ENCODE measurements at places on chromosomes 16 and 17.

- no peak for DNase-seq
Observed at GRCh38 chr16:55055262-55055661, 124.6 kb downstream of the IRX5 start.

GRCh38 chr17:66432411-66432957 lies 130.1 kb downstream of the PRKCA start:
- no peak for DNase-seq

DNA sequence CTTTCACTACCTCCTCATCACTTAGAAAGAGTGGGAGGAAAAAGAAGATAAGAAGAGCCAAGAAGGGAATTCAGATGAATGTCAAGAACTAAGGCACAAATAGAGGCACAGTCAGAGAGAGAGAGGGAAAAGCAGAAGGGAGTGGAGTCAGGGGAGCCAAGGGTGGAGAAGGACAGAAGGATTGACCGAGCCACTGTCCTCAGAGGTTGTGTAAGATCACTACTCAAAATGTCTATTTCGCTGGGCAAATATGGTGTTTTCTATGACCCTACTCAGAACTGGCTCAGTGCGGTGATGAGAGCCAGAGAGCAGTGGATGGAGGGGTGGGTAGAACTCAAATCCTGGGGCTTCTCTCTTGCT lies 139.2 kb upstream of the HS3ST2 start:
- no peak for DNase-seq

DNA sequence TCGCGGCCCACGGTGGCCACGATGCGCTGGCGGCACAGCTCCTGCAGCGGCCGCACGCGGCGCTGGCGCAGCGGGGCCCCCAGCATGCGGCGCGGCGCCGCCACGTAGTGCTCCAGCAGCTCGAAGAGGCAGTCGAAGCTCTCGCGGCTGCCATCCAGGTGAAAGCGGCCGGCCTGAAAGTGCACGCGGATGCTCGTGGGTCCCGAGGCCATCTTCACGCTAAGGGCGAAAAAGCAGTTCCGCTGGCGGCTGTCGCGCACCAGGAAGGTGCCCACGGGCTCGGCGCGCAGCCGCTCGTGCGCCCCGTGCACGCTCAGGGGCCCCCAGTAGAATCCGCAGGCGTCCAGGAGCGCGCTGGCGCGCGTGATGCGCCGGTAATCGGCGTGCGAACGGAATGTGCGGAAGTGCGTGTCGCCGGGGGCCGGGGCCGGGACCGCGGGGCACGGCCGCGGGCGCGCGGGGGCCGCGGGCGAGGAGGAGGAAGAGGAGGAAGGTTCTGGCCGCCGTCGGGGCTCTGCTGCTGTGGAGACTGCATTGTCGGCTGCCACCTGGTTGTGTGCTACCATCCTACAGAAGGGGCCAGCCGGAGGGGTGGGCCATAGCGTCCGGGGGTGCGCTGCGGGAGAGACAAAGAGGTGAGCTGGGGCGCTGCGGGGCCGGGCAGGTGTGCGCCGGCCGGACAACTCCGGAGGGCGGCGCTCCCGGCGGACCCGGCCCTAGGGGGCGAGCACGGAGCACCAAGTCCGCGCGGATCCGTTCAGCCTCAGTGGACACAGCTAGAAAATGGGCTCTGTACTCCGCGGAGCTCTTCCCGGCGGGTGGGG lies 879 bp downstream of the SOCS1 start:
- no peak for DNase-seq

GRCh38 chr17:55726440-55726839 lies 3.8 kb upstream of the TMEM100 start:
- DNase-seq = no peak

DNA sequence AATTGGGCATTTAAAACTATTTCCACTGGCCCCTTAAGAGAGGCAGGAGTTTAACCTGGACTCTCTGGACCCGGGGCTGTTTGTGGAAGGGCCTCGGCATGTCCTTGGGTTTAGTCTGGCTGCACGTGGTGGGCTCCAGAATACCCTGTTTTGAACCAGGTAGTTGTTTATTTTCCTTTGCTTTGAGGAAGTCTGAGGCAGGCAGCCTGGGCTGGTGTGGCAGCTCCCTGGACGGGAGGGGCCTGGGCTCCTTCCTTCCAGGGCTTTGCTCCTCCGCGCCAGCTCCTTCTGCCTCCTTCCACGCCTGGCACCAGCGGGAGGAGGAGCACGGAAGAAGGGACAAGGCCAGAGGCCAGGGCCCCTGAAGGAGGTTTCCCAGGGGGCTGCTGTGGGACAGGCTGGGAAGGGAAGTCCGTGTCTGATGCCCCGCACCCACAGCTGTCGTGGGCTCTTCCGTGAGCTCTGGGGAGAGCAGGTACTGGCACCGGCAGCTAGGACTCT lies 15.5 kb downstream of the BANP start:
- DNase-seq = no peak

GRCh38 chr16:86195863-86196630 lies 297.1 kb downstream of the IRF8 start:
- no peak for DNase-seq

DNA sequence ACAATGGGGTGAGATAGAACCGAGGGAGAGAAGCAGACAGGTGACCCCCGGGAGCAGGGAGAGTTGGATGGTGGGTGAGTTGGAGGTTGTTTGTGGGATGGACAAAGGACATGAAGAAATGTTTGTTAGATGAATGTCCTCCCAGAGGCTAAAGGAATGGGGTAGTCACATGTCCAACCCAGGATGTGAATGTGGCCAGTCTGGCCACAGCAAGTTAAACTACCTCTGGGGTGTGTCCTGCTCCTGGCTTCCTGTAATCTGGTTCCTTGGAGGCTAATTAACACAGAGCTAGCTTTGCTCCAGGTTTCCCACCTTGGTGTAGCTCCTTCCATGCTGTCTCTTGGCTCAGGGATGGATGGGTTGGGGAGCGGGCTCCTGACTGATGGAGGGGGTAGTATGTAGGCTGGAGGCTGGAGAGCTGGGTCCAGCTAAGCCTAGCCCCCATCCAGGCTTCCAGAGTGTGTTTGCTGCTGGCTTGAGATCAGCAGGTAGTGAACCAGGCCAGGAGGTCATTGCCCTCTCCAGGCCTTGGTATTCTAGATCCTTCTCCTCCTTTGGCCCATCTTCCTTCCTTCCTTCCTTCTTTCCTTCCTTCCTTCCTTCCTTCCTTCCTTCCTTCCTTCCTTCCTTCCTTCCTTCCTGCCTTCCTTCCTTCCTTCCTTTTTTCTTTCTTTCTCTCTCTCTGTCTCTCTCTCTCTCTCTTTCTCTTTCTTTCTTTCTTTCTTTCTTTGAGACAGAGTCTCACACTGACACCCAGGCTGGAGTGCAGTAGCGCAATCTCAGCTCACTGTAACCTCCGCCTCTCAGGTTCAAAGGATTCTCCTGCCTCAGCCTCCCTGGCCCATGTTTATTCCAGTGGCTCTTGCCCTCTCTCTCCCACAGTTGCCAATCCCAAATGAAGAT lies 28.0 kb upstream of the UBE2G1 start:
- DNase-seq = no peak

- DNase-seq = no peak
Observed at GRCh38 chr16:67677712-67678111, 11.1 kb downstream of the C16orf86 start.

DNA sequence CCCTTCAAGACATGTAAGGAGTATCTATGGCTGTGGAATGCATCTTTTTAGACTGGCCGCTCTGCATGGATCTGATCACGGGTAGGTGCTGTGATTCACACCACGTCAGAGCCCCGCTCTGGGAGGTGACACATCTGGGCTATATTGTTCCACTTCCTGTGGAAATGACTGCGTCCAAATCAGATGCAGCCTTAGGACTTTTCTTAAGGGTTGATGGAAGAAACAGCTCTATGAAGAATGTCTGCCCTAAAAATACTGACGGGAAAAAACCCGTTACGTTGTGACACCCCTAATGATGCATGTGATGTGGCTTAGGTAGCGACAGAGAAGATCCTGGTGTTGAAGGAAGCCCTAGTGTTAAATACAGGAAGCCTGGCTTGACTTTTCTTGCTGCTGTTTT lies 12.2 kb downstream of the BANP start:
- DNase-seq = peak; percentile 24

- DNase-seq = no peak
Observed at GRCh38 chr17:80498242-80498919, 22.0 kb upstream of the NPTX1 start.

GRCh38 chr16:79690159-79690558 lies 89.6 kb upstream of the MAF start:
- no peak for DNase-seq

DNA sequence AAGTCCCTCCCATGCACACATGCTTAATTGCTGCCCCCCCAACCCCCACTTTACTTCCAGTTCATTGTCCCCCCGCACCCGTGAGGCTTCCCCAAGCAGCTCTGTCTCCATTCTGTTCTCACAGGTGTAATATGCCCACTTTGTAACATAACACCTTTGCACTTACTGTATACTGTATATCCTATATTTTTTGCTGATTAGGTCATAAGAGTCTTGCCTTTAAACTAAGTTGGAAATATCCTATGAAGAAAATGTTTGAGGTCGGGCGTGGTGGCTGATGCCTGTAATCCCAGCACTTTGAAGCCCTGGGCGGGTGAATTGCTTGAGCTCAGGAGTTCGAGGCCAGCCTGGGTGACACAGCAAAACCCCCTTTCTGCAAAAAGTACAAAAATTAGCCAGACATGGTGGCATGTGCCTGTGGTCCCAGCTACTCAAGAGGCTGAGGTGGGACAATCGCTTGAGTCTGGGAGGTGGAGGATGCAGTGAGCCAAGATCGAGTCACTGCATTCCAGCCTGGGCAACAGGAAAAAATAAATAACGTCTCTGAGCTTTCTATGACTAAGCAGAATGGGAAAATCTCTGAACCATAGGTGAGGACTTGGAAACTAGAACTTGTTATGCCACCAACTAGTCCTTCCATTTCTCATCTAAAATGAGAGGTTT lies 76.1 kb downstream of the TNRC6C start:
- no peak for DNase-seq

DNA sequence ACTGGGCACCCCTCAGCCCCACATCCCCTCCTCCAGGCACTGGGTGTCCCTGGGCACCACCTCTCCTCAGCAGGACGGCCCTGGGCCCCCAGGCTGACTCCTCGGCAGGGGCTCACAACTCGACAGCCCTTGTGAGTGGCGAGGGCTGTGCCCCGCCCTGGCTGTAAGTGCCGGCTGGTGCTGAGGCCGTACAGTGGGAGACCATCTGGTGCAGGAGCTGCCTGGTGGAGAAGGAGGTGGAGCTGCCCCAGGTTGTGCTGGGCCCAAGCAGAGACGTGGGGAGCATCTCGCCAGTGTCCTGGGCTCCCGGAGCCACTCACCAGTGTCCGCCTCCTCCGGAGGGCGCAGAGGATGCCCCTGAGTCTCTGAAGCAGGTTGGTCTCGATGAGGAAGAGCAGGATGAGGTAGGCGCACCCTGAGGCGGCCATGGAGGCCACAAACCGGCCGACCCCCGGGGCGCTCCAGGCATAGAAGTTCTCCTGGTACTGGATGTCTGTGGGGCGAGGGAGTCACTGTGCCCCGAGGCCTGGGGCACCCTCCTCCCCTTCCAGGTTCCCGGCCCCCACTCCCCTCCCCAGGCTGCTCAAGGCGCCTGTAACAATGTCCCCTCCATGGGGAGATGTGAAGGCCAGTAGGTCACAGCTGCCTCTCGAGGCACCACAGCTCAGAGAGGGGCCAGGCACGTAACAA lies 15.1 kb upstream of the RNPS1 start:
- no peak for DNase-seq
